Lower leg skin (tissue), 4 donors: ENCODE measurements at places on chromosomes 12 and 14.

DNA sequence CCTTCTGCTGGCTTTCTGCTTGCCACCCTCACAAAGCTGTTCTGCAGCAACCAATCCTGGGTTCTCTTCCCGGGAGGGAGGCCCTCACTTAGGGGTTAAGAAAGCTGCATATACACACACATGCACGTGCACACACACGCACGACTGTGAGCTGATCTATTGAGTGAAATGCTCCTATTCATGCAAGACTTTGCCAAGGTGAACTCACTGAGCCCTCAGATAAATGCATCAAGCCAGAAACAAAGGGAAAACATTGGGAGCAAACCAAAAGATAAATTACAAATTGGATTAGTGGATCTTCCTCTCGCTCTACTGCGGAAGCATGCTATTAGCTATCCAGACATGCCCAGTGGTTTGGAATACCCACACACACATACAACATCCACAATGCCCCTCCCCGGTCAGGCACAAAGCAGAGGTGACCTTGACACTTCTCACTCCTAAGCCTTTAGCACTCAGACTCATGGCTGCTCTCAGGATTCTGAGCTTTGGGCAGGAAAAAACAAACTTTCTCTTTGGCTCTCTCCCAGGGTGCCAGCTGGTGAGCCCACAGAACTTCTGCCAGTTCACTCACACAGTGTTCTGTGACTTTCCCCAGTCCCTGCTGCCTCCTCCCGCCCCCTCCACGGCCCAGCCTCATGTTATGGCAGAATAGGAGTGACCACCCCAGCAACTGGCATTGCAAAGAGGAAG is 320.0 kb downstream of the DPF3 start:
- no peak for DNase-seq

GRCh38 chr14:77276295-77276935 is 5.4 kb upstream of the NGB start:
- DNase-seq, result no peak

DNA sequence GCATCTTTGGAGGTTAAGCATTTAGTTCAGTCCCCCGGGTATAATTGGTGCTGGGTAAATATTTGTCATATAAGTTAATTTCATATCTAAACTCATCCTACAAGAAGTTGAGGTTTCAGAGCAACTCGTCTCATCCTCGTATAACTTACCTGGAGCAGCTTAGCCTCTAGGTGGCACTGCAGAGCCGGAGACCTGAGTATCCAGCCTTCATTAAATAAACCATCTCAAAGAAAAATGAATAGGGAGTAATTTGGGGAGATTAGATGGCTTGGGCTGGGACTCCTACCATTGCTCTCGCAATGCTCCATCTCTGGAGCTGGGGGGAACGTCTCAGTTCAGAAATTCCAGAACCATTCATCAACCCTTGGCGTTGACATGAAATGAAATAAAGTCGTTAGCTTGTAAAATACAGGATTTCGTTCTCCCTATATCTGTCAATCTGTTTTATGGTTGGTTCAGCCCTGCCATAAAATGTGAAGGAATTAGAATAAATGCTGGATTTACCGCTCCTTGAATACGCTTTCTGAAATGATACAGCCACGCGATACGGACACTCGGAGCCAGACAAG is 122.9 kb upstream of the TMEM132D start:
- no peak for DNase-seq

DNA sequence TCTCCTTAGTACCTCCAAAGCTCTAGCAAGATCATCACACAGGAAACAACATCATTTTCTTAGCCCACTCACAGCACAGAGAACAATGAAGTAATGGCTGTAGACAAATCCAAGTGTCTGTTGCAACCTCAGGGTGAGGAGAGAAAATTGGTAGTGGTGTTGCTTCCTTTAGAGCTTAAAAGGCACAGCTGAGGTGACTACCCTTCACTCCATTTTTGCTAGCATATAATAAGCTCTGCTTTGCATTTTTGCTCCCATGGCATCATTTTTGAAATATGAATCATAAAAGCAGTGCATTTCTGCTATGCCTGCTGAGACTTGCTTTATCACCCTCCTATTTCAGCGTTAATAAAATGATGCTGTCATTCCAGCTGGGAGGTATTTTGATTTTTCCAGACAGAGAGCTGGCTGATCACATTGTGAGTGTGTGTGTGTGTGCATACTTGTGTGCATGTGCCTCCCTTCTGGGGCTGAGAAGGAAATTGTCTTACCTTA is 18.5 kb upstream of the PCNX1 start:
- no peak for DNase-seq

GRCh38 chr14:39582028-39582654 is 149.9 kb upstream of the FBXO33 start:
- DNase-seq, result no peak

DNA sequence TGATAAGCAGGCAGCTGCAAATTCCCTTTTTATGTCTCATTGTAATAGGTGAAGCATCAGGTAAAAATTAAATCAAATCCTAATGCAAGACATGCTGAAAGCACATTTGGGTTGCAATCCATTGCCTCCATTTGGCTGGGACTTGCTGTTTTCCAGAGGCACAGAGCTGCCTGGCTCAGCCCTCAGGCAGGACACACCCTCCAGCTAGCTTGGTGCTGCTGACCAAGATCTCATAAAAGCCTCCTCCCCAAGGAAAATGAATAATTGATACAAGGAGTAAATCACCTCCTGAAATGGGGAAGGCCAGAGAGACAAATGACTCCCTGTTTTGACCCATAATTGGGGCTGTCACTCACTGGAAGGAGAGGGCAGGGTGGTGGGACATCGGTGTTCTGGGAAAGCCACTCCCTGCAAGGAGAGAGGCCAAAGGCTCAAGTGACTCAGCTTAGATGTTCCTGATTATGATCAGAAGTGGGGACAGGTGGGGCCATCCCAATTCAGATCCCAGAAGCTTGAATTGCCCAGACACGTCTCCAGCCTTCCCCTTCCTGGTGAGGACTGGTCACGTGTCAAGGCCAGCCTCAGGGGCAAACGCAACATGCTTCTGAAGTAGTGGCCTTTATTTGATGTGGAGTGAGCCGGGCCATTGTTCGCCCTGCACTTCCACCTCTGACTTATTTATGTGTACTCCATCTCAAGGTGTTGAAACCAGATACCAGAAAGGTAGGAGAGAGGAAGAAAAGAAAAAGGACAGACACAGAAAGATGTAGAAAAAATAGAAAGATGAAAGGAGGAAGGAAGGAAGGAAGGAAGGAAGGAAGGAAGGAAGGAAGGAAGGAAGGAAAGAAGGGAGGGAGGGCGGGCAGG is 773.7 kb downstream of the BCL11B start:
- peak; percentile 19 for DNase-seq

GRCh38 chr14:38737686-38738407 is 365.2 kb downstream of the SEC23A start:
- no peak for DNase-seq

DNA sequence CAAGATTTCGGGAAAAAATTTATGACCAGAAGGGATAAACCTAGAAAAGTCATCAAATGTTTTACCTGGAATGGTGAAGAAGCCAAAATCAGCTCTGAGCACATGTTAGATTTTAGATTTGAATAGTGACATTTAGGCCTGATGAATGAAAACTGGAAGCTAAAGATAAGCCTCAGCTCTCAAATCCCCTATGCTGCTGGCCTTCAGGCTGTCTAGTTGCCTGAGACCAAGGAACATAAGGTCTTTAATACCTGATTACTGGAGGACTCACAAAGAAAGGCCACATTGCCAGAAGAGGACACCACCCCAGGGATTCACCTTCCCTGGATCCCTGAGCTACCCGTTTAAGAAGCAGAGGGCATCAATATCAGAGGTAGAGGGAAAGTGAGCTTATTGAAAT is 56.6 kb downstream of the BCL2L14 start:
- DNase-seq, result no peak

GRCh38 chr12:93996321-93996720 is 152.1 kb upstream of the PLXNC1 start:
- no peak for DNase-seq

- DNase-seq, result no peak
Measured at GRCh38 chr12:214003-214741, at the start of gene SLC6A12. Gene SLC6A12, minus strand, starts transcription at chr12:214157. Its CDS starts 4,171 bp downstream, at chr12:209986.

DNA sequence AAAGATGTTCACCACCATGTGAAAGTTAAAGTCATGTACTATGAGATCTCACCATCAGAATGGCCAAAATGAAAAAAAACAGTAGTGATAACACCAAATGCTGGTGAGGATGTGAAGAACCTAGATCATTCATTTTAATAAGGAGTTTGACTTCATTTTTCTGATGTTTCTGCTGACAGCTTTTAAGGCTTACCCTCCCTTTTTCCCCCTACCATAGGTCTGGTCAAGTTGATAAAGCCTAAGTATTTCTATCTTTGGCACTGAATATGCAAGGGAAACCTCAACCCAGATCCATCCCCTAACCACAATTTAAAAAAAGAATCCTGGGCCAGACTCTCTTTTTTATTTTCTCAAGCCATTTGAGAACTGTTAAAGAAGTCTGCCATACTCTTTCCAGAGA is 689.6 kb upstream of the FOXG1 start:
- no peak for DNase-seq

GRCh38 chr12:29725587-29726320 is 58.0 kb downstream of the TMTC1 start:
- no peak for DNase-seq

- no peak for DNase-seq
Measured at GRCh38 chr14:91205459-91205858, 39.0 kb downstream of the GPR68 start.

DNA sequence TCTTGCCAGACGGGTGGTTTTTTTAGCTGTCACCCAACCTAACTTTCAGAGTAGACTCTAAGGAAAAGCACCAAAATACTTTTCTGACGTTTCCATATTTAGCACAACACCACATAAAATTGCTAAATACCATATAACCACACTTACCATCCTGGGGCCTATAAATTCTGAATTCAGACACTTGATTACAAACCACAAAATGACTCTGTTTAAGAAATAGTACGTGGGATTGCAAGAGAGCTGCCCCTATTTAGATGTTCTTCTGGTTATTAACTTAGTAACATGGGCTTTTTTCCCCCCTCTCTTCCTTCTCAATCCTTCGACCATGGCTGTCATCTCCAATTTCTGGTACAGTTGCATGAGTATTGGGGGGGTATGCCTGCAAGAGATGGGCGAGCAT is 287.7 kb downstream of the BMP4 start:
- DNase-seq, result no peak

GRCh38 chr12:5447320-5447719 is 15.4 kb downstream of the NTF3 start:
- DNase-seq, result no peak

DNA sequence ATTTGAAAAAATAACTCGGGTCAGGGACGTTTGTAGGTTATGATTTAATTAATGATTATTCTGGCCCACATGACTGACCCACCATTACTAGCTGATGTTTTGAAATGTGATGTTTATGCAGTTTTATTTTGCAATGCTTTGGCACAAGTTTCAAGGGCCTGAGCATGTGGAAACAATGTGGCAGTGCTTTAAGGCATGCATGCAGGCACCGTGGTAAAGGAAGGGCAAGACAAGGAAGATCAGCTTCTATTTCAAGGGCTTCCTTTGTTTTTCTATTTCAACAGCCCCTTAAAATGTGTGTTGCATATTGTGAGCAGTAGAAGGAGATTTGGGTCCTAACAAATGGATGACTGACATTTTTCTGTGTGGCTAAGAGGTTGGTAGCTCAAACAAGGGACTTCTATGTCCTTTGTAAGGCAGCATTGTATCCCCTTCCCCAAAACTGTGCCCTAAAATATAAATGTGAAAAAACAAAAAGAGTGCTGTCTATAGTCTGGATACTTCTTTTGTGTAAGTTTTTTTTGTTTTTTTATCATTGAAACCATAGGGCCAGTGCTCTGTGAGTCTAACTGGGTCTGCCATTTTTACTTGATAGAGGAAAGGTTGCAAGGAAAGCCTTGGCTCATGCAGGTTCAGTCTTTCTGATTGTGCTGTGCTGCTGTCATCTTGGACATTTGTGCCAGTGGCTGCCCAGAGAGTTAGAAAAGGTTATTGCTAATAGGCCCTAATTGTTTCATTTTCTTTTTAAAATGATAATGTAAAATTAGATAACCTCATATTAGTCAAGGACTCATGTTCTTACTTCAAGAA is 103.5 kb downstream of the FGD4 start:
- DNase-seq, result no peak

GRCh38 chr14:65413739-65414045 is 1.2 kb downstream of the FUT8 start:
- no peak for DNase-seq

DNA sequence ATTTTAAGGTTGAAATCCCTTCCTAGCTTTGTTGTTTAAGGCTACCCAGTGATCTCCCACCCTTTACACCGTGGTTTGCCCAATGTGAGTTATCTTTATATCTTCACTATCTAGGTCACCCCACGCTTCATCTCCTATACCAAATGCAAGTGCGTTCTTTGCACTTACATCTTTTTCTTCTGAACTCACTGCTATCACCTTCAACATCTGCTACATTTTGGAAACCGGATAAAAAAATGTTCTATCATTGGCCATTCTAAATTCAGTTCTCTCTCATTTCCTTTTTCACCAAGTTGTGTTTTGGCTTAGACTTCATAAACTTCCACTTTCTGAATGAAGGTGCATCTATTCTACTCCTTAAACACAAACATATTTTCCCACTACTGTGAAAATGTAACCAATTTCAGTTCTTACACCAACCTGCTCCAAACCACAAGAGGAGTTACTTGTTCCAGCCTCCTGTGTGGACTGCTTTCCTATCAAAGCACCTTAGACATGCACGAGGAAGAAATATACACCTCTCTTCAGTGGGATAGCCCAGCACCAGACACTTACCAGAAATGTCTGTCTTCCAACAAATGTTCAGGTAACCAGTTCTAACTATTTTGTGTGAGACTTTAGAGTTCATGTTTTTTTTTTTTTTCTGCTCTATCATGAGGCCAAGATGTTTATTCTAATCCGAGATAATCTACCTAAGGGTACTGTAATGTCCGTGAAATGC is 21.9 kb downstream of the CLEC9A start:
- DNase-seq, result no peak

GRCh38 chr14:104768437-104769323 is 15.7 kb downstream of the SIVA1 start:
- DNase-seq, result peak; percentile 89

DNA sequence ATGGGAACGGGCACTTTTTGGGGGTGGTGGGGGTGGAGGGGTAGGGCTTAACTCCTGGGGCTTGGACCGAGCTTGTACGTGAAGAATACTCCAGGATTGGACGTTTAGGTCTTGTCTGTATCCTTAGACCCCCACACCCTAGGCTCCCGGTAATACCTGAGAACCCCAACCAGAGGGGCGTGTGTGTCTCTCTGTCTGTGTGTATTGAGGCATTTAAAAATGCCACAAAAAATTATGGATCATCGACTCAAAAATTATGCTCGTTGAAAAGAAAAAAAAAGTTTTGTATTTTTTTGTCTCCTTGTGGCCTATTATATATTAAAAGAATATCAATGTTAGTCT is 459 bp downstream of the PPFIBP1 start:
- DNase-seq, result no peak

DNA sequence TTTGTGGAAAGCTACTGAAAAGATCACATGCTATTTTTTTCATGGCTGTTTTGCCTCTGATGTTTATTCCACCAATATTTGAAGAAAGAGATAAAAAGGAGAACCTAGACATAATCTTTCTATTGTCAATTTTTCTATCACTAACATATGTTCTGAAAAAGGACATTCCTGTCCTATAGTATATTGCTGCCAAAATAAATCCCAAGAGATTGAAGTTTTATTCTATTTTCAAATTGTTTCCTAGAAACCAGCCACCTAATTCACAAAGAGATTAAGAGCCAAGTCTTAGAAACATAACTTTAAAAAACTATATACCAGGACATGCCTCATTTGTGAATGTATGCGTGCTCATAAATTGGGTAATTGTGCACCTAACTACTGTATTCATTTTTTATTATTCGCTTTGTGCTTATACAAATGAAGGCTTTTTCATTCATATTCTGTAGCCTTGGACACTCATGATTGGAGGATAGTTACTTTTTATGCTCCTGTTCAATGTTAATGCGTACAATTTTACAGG is 200.7 kb downstream of the FUT8 start:
- no peak for DNase-seq
